ENCODE measurements at places on chromosomes 3 and 15.

GRCh38 chr3:182843478-182843877 lies 50.2 kb downstream of the ATP11B start:
- DNase-seq = no peak

DNA sequence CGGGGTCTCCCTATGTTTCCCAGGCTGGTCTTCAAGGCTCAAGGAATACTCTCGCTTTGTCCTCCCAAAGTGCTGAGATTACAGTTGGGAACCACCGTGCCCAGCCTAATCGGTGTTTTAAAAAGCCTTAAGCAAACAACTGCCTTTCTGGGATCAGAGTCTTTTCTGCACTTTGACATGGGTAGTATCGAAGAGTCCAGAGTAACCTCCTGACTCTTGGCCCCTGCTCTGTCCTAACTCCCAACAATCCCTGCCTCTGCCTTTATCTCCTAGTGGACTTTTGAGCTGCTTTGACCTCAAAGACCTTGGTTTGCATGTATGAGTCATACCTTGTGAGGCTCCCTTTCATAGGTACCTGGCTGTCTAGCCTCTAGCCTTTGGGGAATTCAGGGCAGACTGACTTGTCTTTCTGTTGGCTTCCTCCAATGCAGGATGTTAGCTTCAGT lies 21.0 kb upstream of the HACD2 start:
- DNase-seq = no peak

GRCh38 chr3:11545186-11545851 lies 98.4 kb downstream of the VGLL4 start:
- DNase-seq = no peak

DNA sequence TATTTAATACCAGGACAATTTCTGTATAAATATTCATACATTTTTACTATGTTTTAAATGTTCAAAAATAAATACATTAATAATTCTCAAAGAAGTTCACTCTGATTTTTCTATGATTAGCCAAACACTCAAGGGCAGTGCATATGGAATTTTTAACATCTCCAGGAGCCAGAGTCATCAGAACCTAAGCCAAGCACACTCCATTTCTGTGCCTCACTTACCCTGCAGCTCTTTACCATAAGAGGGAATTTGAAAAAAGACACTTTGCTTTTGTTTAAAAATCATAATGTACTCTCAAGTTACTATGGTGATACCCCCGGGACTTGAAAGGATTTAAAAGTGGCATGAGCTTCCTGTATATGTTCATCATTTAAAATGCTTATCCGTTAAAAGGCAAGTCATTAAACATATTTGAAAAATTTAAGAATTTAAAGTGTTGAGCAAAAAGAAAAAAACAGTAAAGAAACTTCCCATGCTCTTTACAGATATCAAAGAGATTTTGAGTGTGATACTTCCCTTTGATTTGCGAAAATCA lies 747.4 kb upstream of the NECTIN3 start:
- no peak for DNase-seq

DNA sequence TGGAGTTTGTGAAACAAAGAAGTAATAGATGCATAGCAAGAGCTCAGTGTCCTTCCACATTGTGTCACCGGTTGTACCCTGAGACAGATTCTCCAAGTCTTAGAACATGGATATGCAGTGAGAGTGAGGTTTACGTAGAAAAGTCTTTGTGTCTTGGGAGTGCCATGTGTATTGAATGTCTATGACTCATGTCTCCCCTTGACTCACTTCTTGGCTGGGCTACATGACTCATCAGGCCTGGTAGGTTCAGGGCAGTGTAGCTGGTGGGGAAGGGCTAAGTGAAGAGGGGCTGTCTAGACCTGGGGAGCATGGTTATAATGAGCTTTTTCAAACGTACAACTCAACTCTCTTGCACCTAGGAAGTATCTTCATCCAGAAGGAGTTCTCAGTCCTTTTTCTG lies 167.4 kb downstream of the GAP43 start:
- peak; percentile 42 for DNase-seq

DNA sequence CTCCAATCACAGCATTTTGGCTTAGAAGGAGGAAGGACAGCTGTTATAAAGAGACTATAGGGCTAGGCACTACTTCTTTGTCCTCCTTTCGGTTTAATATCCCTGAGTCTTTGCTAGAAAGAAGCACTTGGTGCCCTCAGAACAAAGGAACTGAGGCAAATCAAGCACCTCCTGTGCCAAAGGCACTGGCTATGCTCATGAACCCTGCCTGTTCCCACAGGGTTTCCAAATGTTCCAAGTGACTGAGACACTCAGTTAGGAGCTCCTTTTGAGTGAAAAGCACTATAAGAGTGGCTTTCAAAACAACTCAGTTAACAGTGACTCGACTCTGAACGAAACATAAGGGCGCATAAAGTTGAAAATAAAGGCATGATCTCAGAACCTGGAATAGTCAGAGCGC lies 25.0 kb downstream of the TBC1D2B start:
- no peak for DNase-seq

DNA sequence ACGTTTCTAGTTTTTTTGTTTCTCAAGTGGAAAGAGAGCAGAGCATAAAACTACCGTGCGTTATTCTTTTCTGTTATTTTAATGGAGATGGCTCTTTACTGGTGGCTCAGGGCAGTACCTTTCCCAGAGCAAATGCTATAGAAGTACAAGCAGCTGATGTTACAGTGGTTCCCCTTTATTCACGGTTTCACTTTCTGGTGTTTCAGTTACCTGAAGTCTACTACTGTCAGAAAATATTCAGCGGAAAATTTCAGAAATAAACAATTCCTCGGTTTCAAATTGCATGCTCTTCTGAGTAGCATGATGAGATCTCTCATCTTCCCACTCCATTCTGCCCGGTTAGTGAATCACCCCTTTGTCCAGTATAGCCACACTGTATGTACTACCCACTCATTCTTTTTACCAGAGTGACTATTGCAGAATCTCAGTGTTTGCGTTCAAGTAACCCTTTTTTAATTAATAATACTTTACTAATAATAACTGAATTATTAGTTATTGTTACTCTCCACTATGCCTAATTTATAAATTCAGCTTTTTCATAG lies 597.5 kb upstream of the ROBO2 start:
- no peak for DNase-seq

DNA sequence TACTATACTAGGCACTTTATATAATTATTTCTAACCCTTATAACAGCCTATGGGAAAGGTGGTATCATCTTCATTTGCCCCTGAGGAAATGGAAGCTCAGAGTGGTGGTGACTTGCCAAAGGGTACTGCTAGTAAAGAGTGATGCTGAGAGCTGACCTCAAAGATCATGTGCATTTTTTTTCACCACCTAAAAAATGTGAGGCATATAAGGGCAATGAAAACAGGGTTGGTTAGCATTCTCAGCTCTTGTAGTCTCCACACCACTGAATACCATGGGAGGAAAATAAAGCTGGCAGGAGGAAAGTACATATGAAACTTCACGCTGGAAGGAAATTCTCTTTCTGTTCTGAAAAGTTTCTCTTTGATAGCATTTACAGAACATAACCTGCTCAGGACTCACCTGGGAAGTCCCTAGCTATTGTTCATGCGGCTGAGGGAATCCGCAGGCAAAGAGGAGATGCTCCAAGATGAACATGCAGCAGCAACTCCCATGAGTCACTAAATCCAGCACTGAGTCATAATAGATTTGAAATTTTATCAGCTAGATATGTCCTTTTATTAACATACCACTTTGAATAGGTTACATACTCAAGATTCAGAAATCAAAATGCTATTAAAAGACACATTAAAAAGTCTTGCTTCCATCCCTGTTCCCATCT lies 17.3 kb downstream of the FAIM start:
- DNase-seq = no peak

DNA sequence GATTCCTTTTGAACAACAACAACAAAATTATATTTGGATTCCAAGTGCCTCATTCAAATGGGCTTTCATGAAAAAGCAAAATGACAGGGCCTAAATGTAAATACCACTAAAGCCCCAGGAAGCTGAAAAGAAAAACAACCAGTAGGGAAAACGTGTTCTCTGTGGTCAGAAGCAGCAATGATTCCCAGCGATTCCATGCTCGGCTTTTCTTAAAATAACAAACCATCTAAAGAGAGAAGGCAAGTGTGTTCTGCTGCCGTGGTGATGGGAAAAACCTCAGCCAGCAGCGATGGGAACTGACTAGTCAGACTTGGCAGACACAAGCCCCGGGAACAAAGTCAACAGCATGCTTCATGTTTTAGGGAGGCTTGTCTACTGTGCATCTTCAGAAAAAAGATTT lies 153.6 kb downstream of the TNIK start:
- no peak for DNase-seq

GRCh38 chr3:186724911-186725310 lies 7.8 kb downstream of the KNG1 start:
- no peak for DNase-seq

GRCh38 chr15:66390678-66391077 lies 4.0 kb downstream of the MAP2K1 start:
- no peak for DNase-seq

GRCh38 chr3:64894006-64894405 lies 206.2 kb upstream of the ADAMTS9 start:
- no peak for DNase-seq

GRCh38 chr3:167820102-167820865 lies 84.8 kb downstream of the SERPINI1 start:
- DNase-seq = no peak

DNA sequence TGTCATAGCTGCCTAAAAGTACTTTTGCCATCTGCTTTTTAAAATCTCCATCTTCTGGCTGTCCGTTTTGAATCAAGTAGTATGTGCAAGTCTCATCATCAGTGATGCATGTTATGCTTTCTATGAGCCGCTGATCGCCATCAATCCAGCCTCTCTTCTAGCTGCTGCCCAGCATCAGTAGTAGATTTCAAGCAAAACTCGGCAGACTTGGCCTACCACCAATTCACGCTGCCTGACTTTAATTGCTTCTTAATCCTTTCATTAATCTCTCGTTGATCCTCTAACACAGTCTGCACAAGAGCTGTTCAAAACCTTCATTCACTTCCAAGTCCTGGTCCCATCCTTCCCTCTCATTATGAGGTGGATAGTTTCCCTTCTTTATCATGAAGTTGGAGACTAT lies 104.9 kb downstream of the NSUN3 start:
- no peak for DNase-seq
